AG08395 (cell line): ENCODE measurements at places on chromosomes 3 and 15.

GRCh38 chr3:20376665-20377217 lies 190.7 kb upstream of the SGO1 start:
- DNase-seq, result no peak

DNA sequence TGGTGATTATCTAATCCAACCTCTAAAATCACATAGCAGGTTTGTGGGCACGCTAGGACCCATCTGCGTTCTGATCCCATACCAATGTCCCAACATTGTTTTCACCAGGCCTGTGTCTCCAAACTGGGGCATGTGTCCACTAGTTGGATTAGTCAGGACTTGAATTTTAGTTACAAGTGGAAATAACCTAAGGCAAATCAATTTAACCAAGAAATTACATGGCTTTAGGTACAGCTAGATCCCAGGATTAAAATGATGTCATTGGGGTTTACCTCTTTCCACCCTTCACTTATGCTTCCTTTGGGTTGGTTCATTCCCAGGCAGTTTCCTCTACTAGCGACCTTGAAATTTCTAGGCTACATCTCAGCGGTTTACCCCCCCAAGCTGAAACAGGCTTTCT lies 47.2 kb upstream of the PXYLP1 start:
- DNase-seq, result no peak

GRCh38 chr3:154168998-154169795 lies 48.0 kb downstream of the ARHGEF26 start:
- no peak for DNase-seq

- no peak for DNase-seq
Observed at GRCh38 chr15:56295433-56295832, 51.8 kb upstream of the RFX7 start.

DNA sequence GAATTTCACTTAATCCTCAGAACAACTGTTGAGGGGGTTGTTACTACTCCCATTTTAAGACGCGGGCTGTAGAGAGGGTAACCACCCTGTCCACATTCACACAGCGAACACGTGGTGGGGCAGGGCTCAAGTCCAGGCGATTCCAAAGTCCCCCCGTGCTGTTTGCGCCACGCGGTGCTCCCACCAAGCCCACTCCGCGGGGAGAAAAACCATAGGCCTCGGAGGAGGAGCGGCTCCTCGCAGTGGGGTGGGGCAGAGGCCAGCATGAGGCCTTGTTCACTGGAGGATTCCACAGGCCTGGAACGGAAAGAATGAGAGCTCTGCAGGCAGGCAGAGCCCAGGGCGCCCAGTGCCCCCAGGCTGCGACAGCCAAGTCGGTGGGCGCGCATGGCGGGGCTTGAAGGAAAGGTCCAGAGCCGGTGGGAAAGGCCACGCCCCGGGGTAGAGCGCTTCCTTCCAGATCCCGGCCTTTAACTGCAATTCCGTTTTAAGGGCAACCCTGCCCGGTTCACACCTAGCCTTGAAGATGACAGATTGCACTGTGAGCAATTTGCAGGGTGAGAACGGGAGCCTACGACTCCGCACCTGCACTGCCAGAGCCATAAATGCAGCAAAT lies 161.8 kb upstream of the TBL1XR1 start:
- DNase-seq, result no peak

- no peak for DNase-seq
Observed at GRCh38 chr3:185087419-185087818, 65.4 kb downstream of the C3orf70 start.

GRCh38 chr15:53114960-53115359 lies 324.8 kb upstream of the ONECUT1 start:
- no peak for DNase-seq

DNA sequence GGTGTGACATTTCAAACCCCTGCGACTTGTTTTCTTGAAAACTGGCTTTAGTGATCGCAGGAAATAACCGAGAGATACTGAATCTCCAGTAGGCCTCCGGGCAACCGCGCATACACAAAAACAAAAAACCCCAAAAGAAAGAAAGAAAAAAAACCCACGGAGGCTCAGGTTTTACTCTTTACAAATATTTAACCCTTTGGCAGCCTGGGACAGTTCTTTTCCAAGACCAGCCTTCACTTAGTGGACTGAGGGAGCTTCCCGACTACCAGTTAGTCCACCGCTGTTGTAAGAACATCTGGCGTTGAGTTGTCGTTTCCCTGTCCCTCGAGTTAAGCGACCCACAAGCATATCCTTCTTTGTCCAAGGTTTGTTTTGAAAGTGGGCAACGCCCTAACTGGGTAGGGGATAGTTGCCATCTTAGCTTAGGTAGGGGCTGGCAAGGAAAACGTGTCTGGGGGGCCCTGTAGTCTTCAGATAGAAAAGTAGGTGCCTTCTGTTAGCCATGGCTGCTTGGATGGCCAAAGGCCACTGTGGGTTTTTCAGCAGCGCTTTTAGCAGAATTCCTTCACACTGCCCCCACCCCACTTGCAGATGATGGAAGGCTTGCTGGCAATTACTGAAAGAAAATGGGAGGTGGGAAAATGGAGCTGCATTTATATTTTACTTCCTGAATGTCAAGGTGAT lies 6.9 kb downstream of the ISL2 start:
- no peak for DNase-seq

- no peak for DNase-seq
Observed at GRCh38 chr3:64067506-64068346, 44.4 kb upstream of the PSMD6 start.

DNA sequence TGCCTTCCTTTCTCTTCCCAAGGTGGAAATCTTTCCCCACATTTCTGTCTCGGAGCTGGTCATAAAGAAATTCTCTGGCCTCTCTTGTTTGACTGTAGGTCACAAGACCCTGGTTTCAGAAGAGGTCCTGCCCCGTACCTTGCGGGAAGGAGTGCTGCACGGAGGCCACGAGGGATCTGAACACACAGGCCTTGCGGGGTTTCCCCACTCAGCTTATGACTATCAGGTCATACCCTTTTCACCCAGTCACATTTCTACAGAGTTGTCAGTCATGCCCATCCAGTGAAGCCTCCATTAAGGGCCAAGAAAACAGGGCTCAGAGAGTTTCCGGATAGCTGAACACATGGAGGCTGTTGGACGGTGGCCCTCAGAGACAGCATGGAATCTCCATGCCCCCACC lies 54.7 kb upstream of the ATP13A3 start:
- no peak for DNase-seq

DNA sequence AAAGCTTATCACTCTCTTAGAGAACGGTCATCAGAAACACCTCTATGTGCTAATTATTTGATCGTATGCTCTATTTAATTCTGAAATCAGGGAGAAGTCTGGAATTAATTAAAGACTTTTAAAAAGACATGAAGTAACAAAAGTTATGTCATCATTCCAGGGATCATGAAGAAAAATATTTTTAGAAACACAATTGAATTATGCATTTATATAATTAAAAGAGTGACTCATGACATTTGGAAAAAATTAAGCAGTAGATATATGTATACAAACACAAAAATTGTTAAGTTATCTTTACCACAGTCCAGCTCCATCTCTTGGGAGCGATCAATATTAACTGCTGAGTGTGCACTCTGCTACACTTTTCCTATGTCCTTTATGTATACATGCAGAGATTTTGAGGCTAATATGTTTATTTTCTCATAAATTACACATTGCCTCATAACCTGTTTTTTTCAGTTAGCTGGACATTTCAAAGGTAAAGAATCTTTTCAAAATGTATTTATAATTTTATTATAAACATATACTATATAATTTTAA lies 717.7 kb downstream of the GBE1 start:
- DNase-seq, result no peak

GRCh38 chr3:74080056-74080461 lies 455.3 kb upstream of the PDZRN3 start:
- no peak for DNase-seq

- DNase-seq, result no peak
Observed at GRCh38 chr3:61893840-61894566, 332.6 kb downstream of the PTPRG start.

GRCh38 chr15:79881668-79882067 lies 15.1 kb downstream of the MTHFS start:
- DNase-seq, result no peak

GRCh38 chr3:51937611-51938450 lies 3.9 kb downstream of the RRP9 start:
- no peak for DNase-seq

- DNase-seq, result no peak
Observed at GRCh38 chr15:47955021-47955420, 165.8 kb upstream of the SLC24A5 start.

GRCh38 chr3:30858894-30859389 lies 35.5 kb downstream of the GADL1 start:
- DNase-seq, result no peak

DNA sequence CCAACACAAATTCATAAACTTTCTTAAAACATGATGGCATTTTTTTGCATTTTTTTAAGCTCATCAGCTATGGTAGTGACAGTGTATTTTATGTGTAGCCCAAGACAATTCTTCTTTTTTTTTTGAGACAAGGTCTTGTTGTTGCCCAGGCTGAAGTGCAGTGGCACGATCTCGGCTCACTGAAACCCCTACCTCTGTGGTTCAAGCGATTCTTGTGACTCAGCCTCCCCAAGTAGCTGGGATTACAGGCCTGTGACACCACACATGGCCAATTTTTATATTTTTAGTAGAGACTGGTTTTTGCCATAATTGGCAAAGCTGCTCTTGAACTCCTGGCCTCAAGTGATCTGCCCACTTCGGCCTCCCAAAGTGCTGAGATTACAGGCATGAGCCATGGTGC lies 17.3 kb upstream of the USP50 start:
- no peak for DNase-seq

DNA sequence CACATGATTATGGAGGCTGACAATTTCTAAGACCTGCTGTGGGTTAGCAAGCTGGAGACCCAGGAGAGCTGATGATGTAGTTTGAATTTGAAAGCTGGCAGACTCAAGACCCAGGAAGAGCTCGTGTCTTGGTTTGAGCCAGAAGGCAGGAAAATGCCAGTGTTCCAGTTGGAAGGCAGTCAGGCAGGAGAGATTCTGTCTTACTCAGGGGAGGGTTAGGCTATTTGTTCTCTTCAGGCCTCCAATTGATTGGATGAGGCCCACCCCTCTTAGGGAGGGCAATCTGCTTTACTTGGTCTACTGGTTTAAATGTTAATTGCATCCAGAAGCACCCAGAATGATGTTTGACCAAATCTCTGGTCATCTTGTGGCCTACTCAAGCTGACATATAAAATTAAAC lies 40.4 kb upstream of the IGF2BP2 start:
- DNase-seq, result no peak

DNA sequence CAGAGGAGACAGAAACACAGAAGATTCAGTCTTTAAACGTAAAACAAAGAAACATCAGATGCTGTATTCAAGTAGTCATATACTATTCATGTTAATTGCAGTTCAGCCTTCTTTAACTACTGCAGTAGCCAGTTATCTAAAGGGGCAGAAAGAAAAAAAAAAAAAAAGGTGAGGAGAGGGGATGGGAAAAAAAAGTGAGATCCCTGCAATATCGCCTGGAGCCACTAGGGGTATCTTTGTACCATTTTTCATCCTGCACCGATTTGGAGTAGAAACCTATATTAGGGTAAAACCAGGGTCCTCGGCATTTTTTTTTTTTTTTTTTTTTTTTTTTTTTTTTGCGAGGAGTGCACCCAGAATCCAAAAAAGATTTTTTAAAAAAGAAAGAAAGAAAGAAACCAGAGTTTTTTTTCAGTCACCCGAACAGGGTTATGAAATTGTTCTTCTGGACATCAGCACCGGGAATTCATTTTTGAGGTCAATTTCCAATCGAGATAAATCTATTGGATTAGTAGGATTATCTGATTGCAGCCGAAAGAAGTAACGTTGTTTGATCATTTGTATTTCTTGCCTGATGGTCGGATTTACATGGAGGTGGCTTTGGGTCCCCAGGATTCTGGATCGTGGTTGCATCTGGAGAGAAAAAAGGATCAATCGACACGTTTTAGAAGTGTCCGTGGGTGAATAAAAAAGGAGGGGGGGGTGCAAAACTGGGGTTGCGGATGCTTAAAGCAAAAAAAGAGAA lies 186.7 kb downstream of the NLGN1 start:
- peak; percentile 42 for DNase-seq

DNA sequence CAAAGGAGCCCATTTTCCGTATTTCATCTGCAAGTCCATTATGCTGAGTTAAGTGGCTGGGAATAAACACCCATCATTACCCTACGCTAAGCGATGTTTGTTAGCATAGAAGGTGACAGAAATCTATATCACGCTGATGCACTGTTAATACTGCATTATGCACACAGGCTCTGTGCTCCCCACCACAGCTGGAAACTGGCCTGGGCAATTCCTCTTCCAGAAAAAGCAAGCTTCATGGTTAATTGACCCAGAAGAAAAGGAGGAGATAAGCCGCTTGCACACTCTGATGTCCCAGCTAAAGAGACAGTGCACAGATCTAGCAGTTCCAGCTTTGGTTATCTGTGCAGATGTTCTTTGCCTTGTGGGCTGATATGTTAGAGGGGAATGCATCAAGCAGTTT lies 232.6 kb downstream of the NTRK3 start:
- DNase-seq, result no peak

DNA sequence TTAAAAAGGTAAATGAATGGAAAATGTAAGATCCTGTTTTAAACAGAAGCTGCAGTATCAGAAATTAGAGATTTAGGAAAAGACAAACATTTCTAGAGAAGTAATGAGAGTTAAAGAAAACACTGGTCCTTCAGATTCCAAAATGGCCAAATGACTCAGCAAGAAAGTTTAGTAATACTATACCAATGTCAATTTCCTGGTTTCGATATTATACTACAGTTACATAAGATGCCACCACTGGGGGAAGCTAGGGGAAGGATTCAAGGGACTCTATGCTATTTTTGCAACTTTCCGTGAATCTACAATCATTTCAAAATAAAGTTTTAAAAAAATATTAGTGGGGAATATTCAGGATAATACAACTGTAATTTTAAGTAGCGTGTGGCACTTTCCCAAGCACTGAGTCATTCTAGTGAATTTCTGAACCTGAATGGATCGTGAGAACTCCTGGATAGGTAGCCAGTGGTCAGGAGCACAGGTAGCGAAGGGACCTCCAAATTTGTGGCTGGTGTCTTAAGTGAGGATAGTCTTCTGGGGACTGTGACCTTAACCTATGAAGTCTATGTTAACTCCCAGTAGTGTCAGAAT lies 37.6 kb downstream of the TMCC1 start:
- DNase-seq, result peak; percentile 31

- peak; percentile 27 for DNase-seq
Observed at GRCh38 chr3:9902372-9903237, at the start of gene IL17RE. Gene IL17RE, plus strand, starts transcription at chr3:9902848. Its CDS starts 85 bp downstream, at chr3:9902933.

- peak; percentile 45 for DNase-seq
Observed at GRCh38 chr3:72625602-72626337, 222.5 kb downstream of the SHQ1 start.

DNA sequence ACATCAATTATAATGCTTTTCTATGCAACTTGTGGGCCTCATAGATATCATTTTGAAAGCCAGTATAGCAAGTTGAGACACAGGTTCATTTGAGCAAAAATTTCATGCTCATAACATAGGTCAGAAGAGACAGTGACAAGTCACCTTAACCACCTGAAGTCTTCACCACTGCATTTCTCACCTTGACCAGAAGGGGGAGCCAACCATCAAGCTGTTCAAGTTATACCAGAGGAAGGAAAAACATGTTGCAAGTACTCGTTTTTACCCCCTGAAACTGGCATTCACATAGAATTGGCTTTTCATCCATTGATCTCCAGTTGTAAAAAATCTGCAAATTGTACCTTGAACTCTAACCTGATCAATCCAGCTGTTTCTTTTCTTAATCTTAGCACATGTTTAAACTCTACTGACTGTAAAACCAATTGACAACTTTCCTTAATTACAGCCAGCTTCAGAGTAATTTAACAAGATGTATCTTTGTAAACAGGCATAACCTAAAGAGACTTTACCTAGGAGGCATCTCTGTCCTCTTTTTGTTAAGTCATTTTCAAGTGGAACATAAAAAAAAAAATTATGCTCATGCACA lies 1.4 kb downstream of the LMOD3 start:
- DNase-seq, result peak; percentile 66

- DNase-seq, result peak; percentile 38
Observed at GRCh38 chr15:96359616-96360521, 29.4 kb downstream of the NR2F2 start.
